Fibroblast of skin of right biceps (primary cell): ENCODE measurements at places on chromosomes 5 and 9.

DNA sequence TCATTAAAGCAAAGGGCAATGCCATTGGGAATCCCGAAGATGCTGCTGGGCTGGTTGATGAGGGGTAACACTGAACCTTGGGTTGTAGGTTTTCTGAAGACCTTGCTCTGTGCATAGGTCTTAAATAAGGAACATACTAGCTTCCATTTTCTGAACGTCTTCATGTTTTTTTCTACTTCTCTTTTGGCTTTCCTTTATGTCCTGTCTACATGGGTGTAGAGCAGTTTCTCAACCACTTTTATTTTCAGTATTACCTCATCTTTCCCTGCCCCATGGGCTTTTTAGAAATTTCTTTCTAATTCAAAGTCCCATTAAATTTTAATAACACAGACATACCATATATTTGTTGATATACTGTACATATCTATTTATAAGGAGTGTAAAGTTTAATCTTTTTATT lies at the start of gene IFNA14:
Gene IFNA14 (minus strand): TSS at position 95 of the 400 bp plus-strand sequence. CDS start 70 bp downstream, at position 25.
- no peak for DNase-seq

- peak; percentile 48 for DNase-seq
Observed at GRCh38 chr9:90642570-90643539, at the start of gene DIRAS2. TSS of gene DIRAS2 (minus strand) at chr9:90642824. CDS start at chr9:90613827, 28,997 bp downstream.

DNA sequence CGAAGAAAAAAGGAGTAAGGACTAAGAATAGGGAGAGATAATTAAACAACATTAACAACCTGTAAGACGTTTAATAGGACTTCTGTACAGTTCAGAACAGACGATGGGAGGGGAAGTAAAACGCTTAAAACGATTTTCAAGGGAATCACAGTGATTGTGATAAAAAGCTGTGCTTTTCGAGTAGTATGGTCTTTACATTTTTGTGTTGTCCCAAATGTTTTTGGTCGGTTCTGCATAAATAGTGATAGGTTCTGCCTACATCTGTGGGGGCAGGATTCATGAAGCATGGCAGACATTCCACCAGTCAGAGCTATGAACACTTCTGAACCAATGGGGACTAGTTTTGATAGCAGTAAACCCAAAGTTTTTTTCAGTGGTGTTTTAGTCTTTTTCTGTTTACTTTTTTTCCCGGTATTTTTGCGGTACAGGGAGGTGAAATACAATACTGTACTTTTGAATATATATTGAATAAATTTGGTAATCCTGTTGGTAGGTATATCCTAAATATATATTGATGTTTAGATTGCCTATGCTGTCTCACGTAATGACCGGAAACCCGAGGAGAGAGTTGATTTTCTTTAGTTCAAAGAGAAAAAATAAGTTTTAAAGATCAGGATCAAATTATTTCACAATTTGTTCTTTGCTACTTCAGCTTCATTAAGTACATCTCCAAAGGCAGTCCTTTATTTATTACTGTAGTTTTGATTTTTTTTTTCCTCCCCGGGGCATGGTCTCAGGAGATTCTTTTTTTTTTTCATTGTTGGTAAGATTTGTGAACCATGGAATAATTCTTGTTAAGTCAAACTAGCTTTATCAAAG lies 1.3 kb downstream of the ERBIN start:
- peak; percentile 64 for DNase-seq

GRCh38 chr9:116842658-116843057 lies 155.6 kb downstream of the TRIM32 start:
- DNase-seq: no peak

- peak; percentile 68 for DNase-seq
Observed at GRCh38 chr9:81609782-81610739, 79.3 kb downstream of the TLE1 start.

DNA sequence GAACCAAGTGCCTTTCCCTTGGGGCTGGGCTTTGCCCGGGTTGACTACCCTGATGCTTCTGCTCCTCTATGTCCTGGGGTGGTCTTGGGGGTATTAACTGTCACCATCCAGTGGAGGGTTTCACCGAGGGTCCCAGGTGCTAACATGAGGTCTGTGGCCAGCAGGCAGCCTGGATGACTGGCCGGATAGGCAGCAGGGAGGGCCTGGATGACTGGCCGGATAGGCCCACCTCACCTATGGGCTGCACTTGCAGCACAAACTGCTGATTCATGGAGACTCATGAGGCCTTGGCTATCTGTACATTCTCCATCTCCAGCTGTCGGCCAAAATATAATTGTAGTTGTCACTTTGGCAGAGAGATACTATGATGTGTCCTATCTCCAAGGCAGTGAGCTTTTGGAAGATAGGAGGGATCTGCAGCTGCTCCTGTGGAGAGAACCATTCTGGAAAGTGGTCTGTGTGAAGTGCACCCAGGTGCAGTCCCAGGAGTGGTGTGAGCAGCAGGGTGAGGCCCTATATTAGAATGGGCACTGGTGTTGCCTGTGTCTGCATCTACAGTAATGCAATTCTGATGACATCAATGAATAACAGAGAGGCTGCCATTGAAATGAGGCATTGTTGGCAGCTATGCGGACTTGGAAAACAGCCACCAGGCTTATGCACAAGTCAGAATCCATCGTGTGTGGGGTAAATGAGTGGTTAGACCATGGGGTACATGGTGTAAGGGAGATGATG lies 26.3 kb upstream of the CDKN2AIPNL start:
- DNase-seq: peak; percentile 81

DNA sequence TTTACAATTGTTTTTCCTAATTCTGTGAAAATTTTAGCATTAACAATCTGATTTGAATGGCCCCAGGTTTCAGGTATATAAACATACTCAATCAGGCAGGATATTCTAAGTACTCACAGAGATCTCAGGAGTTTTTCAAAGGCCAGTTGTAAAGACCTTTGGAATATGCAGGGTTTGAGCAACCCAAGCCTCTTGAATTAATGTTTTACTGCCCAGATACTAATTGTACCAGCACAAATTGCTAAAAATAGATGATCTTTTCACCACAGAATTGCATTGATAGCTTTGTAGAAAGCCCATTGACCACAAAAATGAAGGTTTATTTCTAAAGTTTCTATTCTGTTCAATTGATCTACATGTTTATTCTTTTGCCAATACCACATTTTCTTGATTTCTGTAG lies 186.5 kb downstream of the OSTF1 start:
- DNase-seq: no peak

GRCh38 chr9:98135558-98135934 lies 16.5 kb upstream of the TRIM14 start:
- DNase-seq: no peak

- peak; percentile 87 for DNase-seq
Observed at GRCh38 chr5:38780945-38781344, 64.9 kb upstream of the OSMR start.

GRCh38 chr9:3193791-3194190 lies 332.0 kb downstream of the RFX3 start:
- DNase-seq: no peak

- no peak for DNase-seq
Observed at GRCh38 chr9:74503666-74504065, 6.5 kb downstream of the RORB start.

- DNase-seq: no peak
Observed at GRCh38 chr9:77891128-77891800, 140.3 kb downstream of the GNAQ start.

DNA sequence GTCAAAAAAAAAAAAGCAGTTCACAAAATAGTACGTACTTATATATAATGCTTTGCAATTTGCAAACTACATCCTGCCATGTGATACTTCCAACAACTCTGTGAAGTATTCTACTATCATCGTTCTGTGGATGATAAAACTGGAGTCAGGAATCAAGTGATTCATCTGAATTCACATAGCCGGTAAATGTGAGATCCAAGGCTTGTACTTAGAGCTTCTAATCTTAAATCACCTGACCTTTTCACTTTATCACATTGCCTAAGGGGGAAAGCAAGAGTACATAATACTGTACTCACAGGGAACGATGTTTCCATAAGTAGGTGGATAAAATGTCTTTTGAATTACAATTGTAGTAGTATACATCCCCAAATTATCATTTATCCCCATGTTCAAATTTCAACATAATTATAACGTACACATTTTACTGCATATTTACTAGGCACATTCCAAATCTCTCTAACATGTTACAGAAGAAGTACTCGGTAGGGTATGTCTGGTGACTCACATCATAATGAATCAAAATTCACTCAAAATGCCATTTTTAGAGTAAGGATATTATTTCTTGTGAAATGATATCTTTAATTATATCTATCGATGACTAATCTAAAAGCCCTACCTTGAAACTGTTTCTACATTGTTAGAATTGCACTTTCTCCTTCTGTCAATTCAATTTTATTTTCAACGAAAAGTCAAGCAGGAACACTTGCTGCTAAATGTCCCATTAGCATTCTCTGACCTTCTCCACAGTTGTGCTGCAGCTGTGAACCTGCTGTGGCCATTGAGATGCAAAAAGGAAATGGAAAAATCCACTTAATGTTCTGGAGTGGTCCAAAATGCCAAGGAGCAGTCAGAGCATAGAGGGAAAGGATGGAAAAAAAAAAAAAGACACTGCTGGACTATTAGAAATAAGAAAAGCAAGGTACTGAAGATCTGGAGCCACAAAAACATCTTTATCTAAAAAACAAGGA lies 78.9 kb downstream of the OR2K2 start:
- no peak for DNase-seq

DNA sequence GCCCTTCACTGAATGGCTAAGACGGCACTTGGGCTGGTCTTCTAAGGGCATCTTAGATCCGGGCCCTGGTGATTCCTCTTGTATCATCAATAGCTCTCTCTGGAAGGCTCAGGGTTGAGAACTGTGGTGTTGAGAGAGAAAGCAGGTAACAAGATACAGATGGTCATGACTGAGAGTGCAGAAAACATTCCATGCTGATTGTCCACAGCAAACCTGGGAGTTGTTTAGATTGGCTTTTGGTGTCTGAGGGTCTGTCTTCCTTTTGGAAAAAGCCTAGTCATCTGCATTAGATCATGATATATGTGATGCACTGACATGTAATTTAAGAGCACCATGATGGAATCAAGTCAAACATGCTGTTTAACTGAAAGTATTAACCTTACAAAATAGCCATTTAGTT lies 331.9 kb downstream of the ADAMTS6 start:
- DNase-seq: peak; percentile 54

DNA sequence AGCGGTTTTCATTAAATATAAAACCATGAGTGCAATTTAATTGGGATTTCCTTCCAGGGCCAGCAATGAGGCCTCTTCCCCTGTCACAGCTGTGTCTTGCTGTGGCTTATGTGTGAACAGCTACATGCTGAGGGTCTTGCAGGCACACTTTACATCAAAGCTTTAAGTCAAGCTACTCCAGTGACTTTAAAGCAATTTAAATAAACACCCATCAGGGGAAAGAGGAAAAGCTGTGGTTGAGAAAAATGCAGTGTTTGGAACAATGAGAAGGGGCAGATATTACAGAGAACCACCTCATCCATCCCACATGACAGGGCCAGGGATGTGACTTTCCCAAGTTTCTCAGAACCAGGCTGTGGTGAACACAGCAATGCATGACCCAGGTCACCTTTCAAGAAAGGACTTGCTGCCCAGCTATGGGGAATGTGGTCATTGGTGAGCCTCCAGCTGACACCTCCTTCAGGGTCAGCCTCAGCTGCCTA lies 115.9 kb upstream of the LPAR1 start:
- peak; percentile 29 for DNase-seq
